ENCODE measurements at places on chromosomes 12 and 14.

DNA sequence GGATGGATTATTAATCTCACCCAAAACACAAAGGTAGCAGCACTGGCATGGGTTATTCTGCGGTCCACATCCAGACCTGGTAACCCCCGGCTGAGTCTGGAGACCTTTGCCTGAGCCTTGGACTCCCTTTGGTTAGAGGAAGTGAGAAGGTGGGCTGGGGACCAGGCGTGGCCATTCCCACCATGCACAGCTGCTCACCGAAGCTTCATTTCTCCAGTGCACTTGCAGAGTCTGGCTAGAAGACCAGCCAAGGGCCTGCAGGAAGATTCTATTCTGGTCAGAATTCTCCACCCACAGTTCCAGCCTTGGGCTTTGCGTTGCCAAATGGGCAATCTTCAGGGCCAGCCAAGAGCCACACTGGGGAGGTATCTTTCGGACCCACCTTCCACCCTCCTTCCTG lies 73.0 kb downstream of the LGMN start:
- DNase-seq: no peak

DNA sequence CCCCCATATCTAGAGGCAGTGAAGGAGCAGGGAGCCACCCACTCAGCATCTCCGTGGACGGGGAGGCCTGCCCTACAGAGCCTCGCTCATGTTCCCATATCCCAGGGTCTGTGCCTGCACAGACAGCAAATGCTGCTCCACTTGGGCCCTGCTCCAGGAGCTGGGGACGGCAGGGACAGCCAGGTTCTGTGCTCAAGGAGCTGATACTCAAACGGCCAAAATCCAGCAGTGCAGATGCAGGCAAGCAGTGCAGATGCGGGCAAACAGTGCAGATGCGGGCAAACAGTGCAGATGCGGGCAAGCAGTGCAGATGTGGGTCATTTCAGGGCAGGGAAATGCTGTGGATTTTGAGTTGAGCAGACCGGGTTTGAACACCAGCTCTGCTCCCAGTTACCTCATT lies 6.2 kb upstream of the SERPINA12 start:
- DNase-seq: no peak

- DNase-seq: no peak
These were observed 476.4 kb downstream of the VRK1 start for GRCh38 chr14:97273540-97273939.

DNA sequence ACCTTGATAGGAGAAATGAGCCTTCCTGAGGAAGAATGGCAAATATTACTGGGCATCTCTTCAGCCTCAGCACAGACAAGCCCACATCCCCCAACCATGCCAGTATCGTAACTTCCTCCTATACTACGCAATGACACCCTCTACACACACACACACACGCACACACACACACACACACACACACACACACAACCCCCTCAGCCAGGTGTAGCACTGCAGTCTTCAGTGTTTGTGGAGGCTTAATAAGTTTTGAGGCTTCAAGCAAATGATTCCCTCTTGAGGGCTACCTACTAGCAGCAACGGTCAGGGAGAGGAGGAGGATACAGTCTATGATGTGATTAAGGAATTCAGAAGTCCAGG lies 1.6 kb downstream of the DGKA start:
- DNase-seq: no peak

GRCh38 chr14:51730098-51730497 lies 78.4 kb downstream of the FRMD6 start:
- DNase-seq: no peak

DNA sequence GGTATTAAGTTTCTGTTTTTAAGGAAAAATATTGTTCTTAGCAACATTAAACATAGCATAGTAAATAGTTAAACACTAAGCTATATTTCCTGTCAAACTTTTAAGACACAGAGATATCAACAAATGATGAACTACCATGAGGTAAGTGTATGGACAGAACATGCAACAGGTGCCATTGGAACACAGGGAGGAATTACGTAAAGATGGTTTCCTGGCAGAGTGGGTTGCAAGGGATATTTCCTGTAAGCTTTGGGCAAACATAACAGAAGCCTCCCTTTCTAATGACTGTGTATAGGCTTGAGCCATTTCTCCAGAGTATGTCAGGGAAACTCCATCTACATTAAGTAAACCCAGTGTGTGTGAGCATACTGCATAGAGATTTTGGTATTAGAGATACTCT lies 31.7 kb upstream of the HELB start:
- no peak for DNase-seq

GRCh38 chr12:75759842-75760572 lies 248.6 kb upstream of the KRR1 start:
- DNase-seq: no peak

DNA sequence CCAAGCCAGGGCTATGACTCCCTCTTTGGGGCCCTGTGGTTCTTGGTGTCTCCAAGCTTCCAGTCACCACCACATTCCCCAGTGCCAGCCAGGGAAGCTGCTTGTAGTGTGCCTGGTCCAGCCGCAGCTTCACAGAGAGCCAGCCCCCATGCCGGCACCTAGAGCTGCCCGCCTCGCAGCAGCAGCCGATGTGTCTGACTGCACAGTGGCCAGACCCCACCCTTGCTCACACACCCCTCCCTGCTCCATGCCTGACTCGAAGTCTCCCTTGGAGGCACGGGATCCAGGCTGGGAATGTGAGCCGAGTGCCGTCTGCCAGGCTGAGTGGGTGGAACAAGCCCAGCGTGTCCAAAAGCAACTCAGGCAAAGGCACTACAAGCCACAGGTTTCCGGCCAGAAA lies 123.3 kb upstream of the SFSWAP start:
- no peak for DNase-seq

DNA sequence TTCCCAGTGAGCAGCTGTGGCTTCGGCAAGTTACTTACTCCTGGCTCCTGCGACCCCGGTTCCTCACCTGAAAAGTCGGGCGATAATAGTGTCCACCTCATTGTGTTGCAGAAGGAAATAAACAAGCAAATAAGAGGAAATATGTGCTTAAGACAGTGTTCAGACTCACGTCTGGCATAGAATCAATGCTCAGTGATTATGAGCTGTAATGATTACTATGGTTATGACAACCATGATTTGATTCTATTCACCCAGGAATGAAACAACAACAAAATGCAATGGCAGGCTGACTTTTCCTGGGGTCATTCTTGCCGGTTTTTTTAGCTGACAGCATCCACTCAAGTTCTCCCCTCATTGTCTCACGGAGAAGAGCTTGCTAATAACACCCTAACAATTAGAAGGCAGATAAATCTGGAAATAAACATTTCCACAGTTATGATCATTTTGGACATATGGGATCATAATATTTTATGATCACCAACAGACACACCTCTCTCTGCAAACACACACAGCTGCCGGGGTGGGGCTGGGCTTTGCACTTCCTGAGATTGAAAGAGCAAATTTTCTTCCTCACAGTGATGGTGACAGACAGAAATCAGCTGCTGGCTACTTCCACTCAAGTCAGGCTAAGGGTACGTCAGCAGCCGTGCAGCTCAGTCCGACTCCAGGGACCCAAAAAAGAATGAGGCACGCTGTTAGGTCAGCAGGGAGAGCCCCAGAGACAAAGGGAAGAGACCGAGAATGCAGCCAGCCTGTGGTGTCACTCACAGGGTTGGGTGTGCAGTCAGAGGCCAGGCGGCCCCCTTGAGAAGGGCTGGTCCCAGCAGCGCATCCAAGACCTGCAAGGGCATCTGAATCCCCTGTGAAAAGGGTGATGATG lies 158.0 kb downstream of the RIMBP2 start:
- DNase-seq: no peak

GRCh38 chr12:14643251-14643650 lies 53.1 kb downstream of the GUCY2C start:
- no peak for DNase-seq

GRCh38 chr12:14402697-14403096 lies 37.2 kb downstream of the ATF7IP start:
- no peak for DNase-seq

DNA sequence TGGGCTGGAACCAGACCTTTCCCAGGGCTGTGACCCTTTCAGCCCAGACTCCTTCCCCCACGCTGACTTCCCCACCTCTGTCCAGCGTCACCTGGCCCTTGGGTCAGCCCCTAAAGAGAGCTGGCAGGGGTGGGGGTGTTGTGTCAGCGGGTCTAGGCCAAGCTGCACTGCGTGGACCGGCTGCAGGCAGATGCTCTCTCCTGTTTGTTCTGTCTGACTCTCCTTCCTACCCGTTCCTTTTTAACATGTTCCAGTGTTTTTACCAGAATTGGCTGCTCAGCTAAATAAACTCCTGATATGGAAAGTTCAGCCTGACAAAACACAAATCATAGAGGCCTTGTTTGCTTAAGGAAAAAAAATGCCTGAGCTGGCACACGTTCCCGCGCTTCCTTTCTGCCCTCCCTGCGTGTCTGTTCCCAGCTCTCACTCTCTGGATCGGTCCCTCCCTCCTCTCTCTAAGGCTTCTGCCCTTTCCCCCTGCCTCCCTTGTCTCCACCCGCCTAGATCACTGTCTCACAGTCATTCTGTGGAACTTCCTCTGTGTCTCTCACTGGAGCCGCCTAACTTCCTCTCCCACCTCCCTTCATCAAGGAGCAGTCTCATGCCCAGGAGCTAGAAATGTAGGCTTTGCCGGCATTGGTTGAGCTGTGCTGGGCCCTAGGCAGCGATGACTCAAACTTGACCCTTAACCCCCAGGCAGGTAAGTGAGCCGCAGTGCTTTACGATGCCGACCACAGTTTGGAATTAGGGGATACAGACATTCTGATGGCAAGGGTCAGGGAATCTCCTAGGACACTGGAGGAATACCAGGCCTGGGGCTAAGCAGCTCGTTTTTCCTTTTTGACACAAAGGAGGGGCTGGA lies 15.5 kb upstream of the MLXIP start:
- no peak for DNase-seq

GRCh38 chr14:61315313-61315712 lies 6.1 kb upstream of the PRKCH start:
- DNase-seq: no peak

DNA sequence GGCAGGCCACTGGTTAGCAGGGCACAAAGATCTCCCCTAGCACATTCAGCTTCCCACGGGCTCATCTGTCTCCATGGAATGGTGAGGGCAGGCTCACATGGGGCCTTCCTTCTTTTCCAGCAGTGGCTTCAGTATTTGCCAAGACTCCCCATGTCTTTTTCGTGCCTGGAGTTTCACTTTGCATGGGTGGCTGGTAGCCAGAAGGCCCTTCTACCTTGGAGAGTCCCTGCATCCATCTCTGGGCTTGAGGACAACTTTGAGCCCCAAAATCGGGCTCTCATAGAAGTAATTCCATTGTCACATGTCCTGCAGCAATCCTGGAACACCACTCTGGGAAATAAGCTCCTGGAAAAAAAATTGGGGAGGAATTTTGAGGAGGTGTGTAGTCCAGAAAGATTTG lies 42.1 kb downstream of the NFKBIA start:
- DNase-seq: no peak

GRCh38 chr12:43011383-43011926 lies 421.9 kb upstream of the PRICKLE1 start:
- DNase-seq: no peak

- DNase-seq: no peak
These were observed 258.1 kb downstream of the EGLN3 start for GRCh38 chr14:33692762-33693161.

- no peak for DNase-seq
These were observed at the start of gene CRIP2 for GRCh38 chr14:105474483-105475268. TSS of gene CRIP2 (plus strand) at chr14:105474821. CDS start at chr14:105474863, 42 bp downstream.

GRCh38 chr12:65670775-65671174 lies 153.5 kb upstream of the HMGA2 start:
- no peak for DNase-seq

DNA sequence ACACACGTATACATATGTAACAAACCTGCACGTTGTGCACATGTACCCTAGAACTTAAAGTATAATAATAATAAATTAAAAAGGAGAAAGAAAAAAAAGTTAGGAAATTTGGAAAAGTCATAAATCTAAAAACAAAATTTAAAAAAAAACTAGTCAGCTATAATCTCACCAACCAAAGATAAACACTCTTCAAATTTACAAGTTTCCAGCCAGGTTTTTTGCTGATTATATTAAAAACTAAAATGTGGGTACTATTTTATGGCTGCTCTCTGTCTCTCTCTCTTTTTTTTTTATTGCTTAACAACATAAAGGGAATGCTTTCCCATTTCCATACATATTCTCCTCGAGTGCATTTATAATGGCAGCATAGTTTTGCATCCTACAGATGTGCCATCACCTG lies 25.0 kb upstream of the RNASE3 start:
- DNase-seq: no peak

DNA sequence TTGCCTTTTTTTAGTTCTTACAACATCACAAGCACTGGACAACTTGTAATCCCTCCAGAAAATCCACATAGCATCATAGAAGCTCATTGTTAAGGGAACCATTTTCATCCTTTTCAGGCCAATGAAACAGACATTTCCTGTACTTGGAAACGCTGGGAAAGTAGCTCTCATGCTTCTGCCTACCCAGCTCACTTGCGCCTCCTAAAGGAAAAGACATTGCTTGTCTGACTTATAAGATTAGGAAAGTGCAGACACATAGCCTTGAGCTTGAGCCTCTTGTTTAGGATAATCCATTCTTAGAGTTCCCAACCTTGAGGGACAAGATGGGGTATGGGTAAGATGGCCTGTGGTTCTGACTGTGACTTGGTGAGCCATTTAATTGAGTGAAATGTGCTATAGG lies 589.5 kb downstream of the NOVA1 start:
- no peak for DNase-seq

DNA sequence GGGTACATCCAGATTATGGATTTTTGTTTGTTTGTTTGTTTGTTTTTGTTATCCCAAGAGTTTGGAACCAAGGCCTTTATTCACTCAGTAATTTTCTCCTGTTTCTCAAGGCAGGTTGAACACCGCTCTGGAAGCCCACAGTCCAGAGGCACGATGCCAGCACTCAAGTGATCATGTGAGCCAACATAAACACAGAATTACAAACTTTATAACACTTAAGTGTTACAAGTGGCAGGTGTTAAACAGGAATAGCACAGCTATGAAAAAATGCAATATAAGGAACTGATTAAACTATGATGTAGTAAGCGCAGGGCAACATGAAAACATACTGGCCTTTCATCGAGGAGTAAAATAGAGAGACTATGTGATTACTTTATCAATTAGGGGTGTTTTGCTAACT lies 1885.8 kb upstream of the SEL1L start:
- no peak for DNase-seq

GRCh38 chr12:109222496-109222895 lies 86.6 kb downstream of the FOXN4 start:
- DNase-seq: no peak

GRCh38 chr12:128969480-128970055 lies 116.3 kb downstream of the GLT1D1 start:
- no peak for DNase-seq

DNA sequence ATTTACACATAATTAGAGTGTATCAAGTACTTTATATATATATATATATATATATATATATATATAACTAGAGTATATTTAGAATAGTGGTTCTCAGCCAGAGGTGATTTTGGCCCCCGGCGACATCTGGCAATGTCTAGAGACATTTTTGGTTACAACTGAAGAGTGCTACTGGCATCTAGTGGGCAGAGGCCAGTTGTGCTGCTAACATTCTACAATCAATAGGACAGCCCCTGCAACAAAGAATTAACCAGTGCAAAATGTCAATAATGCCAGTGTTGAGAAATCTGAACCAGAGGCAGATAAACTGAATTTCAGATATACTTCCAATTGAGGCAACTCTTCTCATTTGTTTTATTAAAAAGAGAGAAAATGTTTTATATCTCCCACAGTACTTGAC lies 8.9 kb downstream of the GTF2A1 start:
- no peak for DNase-seq
